ENCODE measurements at places on chromosomes 4 and X.

DNA sequence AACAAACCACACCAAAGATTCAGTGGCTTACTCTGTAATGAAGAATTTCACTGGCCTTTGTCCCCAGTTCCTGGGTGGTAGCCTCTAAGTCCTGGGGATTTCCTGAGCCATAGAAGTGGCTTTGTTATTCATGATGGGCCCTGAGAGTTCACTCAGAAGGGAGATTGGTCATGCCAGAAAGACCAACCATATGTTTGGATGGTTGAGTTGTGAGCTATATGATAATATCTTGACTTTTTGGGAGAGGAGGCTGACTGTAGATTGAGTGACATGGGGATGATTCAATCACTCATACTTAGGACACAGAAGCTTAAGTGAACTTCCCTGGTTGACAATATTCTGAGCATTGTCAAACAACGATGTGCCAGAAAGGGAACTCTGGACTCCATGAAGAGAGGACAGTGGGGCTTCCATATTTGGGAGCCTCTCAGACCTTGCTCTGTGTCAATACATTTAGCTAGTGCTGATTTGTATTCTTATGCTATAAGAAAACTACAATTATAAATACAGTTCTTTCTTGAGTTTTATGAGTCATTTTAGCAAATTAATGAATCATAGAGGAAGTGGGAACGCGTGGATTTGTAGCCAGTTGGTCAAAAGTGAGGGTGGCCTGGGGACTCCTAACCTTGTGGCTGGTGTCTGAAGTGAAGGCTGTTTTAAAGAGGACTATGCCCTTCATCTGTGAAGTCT lies 392.0 kb downstream of the GBA3 start:
- no peak for DNase-seq

DNA sequence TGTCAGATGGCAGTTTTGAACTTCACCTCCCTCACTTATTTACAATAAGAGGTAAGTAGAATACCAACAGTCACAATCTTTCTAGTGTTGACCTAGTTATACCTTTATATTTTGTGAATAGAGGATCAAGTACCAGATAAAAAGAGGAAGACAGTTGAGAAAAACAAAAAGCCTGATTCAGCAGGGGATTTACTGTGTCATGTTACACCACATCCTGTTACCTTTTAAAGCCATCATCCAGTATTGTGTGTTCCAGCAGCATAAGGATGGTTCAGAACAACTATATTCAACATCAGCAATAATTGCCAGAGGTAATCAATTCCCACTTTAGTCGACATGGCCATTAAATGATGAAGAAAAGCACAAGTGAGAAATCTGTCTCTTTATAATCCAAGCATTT lies 21.3 kb upstream of the CXCL6 start:
- no peak for DNase-seq

GRCh38 chrX:40617566-40617965 lies 5.7 kb upstream of the MPC1L start:
- no peak for DNase-seq

DNA sequence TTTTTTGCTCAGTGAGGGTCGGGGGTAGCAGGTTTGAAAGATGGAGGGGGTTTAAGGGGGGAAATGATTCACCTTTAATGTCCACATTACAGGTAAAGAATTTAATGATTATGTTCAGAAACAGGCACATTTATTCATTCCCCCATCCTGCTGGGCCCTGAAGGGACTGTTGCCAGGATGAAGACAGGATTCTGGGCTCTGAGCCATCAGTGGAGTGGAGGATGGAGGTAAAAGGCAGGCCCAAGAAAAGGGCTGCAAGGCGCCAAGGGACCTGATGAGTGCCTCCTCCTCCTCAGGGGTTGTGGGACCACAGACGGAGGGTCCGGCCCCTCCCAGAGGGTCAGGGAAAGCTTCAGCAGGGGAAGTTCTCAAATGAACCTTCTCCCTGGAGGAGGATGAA lies 40.4 kb upstream of the PROM1 start:
- DNase-seq = no peak

- no peak for DNase-seq
Measured at GRCh38 chrX:3462166-3462508, 115.7 kb upstream of the MXRA5 start.

- DNase-seq = no peak
Measured at GRCh38 chr4:6959261-6959660, 49.6 kb downstream of the TBC1D14 start.

GRCh38 chr4:184262901-184263300 lies 45.2 kb upstream of the ENPP6 start:
- no peak for DNase-seq

DNA sequence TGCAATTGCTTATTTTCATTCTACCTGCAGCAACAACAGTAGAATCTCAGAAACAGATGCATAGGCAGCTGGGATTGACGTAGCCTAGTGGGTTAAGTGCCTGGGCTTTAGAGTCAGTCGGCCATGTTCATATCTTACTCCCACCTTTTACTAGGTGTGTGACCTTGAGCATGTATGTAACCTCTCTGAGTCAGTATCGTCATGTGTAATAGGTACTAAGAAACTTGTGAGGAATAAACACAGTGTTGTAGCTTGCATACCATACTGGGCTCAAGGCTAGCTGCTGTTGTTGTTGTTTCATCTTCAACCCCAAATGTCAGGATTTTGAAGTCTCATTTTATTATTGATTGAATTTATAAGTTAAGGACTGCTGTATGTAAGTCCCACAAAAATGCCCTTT lies 14.2 kb downstream of the RAB9A start:
- DNase-seq = no peak

DNA sequence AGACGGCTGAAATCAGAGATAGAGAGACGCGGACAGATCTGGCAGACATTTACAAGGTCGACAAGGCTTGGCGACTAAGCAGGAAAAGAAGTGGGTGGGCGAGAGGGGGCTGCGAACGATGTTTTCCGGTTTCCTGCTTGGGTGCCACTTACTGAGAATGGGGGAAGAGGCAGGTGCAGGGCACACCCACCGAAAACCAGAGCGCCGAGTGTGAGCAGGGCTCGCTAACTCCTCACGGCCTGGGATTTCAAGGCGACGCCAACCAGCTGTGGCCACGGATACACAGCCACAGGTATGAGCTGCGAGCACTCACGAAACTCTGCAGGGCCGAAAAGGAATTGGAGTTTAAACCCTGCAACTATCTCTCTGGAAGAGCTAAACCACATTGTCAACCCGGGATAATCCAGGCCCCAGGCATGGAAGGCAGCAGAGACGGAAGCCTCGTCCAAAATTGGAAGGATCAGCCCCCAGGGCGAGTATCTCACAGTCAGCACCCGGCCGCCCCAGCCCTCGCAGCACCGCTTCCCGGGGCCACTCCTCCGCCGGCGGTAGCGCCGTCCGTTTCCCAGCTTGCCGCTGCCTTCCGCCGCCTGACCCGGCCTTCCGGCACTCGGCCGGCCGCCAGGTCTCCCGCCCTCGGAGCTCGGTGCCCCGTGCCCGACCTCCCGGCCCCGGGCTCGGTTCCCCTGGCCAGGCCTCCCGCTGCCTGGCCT lies 778 bp downstream of the CASP3 start:
- DNase-seq = peak; percentile 24
